ENCODE measurements at places on chromosomes 3 and 15.

DNA sequence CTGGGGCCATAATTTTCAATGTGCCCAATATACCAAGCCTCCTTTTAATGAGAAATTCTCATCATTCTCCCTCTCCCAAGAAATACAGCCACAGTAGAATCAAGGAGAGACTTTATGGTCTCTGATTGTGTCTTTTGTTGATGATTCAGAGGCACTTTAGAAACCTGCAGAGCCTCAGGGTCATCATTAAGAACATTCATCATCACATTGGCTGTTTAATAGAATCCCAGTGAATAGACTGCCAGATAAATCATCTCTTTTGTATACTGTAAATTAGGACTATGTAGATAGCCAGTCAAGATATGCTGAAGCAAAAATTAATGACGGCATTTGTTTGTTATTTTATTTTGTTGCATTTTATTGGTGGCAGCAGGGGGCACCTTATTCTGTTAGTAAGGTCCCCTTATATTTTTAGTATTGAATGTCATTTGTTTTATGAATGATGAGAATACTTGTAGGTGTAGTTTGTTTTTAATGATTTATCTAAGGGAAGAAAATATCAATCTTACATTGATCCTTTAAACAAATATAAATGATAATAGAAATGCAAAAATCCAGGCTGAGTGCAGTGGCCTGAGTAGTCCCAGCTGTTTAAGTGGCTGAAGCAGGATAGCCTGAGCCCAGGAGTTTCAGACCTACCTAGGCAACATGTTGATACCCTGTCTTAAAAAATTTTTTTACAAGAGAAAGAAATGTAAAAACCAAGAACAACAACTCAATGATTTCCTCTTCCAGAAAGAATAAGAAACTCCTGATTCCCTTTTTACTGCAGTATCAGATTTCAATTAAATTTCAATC lies 138.8 kb downstream of the ZBBX start:
- DNase-seq = no peak

DNA sequence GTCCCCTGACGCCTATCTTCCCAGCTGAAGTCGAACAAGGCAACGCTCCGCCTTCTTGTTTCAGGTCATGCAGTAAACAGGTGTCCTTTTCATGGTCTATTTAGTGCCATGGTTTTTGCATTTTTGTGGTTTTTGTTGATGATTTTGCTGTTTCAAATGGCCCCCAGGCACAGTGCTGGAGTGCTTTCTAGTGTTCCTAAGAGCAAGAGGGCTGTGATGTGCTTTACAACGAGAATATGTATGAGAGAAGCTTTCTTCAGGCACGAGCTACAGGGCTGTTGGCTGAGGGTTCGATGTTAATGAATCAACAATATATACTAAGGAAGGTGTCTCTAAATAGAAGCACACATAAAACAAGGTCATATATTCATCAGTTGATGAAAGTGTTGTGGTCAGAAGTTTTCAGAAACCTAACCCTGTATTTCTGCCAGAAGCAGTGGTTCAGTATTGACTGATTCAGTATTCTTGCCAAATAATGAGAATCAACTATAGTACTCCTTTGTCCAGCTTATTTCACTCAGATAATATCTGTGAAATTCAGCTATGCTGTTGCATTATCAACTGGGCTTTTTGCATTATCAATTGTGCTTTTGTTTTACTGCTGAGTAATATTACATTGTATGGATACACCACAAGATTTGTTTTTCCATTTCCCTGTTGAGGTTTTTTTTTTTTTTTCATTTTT lies 18.5 kb downstream of the LIMD1 start:
- no peak for DNase-seq

GRCh38 chr3:143158014-143158988 lies 38.7 kb downstream of the CHST2 start:
- no peak for DNase-seq

- no peak for DNase-seq
Measured at GRCh38 chr3:134326760-134327593, 47.3 kb downstream of the AMOTL2 start.

GRCh38 chr3:157109267-157110141 lies 50.4 kb downstream of the CCNL1 start:
- DNase-seq = no peak

GRCh38 chr3:116020495-116020894 lies 397.2 kb downstream of the GAP43 start:
- DNase-seq = no peak

- no peak for DNase-seq
Measured at GRCh38 chr15:92009162-92009561, 155.7 kb downstream of the SLCO3A1 start.

GRCh38 chr3:194661374-194661773 lies 10.6 kb downstream of the LSG1 start:
- DNase-seq = no peak

DNA sequence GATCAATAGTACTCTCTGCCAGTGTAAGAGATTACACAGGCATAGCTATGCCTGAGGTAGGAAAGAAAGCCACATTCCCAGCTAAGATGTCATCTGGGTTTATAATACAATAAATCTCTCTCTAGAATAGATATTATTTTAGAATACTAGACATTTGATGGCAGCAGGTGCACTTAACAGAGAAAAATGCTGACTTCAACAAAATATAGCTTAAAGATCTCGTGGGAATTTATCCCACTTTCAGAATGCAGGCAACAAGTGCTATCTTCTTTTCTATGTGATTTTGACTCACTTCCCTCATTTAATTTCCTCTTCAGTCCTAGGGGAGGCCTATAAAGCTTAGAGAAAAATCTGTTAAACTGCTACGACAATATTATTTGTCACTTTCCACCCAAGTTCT lies 60.9 kb upstream of the FSIP1 start:
- DNase-seq = no peak

DNA sequence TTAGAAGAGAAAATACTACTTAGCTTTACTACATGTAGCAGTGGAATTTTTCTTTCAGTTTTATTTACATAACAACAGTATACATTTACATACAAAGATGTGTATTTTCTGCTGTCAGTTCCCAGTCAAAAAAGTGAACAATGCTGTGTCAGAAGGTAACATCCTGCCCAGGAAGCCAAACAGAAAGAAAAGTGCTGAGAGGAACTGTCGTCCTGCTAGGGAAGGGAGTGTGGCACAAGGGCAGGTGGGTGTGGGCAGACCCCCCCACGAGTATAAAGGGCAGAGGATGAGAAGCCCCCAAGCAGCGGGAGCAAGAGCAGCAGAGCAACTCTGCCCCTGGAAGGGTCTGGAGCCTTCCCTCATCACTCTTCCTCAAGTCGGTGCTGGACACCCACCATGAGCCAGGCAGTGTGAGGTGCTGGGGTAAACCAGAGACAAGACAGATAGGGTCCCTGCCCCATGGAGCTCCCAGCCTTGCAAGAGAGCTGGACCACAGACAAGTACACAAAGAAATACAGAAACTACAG lies 39.7 kb downstream of the TBC1D2B start:
- DNase-seq = no peak

DNA sequence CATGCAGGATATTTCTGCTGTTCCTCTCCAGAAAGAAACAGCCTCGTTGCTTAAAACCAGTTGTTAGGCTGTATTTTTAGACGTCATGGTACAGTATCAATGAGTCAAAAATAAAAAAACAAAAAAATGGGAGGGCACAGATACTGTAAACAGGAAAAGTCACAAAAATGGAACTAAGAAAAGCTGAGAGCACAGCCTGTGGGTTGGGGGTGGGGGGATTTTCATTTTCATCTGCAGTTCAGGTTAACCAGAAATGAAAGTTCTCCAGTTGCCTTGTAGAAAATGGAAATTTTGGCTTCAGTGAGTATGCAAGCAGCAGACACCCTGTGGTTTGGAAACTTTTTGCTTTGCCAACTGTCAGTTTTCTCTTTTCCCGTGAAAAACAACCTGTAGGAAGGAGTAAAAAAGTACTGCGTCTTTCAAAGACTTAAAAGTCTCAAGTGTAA lies 59.0 kb downstream of the FRMD4B start:
- DNase-seq = peak; percentile 13

DNA sequence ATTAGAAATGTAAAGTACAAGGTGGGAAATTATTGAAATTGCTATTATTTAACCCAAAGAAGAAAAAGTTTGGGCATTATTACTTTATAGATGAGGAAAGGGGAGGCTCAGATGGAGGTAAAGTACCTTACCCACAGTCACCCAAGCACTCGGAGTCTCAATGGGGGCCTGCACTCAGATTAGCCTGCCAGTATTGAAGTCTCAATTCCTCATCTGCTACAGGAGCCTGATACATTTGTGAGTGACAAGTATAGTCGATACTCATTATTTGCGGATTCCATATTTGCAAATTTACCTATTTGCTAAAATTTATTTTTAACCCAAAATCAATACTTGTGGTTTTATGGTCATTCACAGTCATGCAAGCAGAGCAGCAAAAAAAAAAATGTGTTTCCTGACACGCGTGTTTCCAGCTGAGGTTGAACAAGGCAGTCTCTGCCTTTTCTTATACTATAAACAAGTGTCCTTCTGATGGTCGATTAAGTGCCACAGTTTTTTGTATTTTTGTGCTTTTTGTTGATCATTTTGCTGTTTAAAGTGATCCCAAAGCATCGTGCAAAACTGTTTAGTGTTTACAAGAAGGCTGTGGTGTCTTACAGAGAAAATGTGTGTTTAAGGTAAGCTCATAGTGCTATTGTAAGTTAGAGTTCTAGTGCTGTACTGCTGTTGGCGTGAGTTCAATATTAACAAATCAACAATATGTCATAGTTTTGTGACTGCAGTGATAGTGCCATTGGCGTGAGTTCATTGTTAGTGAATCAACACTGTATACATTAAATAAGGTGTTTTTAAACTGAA lies 48.0 kb downstream of the ARHGEF26 start:
- DNase-seq = no peak

- no peak for DNase-seq
Measured at GRCh38 chr3:148343416-148343815, 354.3 kb upstream of the AGTR1 start.

DNA sequence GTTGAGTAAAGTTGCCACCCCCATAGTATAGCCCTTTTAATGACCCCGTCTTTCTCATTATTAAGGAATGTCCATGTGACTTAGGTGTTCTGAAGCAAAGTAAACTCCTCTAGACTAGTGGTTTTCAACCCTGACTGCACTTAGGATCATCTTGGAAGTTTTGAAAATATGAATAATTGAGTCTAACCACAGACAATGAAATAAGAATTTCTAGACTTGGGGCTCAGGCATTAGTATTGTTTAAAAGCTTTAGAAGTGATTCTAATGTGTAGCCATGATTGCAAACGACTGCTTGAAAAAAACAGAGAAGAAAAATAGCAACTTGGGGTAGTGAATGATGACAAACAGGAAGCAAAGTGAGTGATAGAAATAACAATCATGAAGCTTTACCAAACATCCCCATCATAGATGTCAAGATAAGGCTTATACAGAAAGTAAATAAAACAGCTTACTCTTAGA lies 35.0 kb downstream of the ALCAM start:
- no peak for DNase-seq

DNA sequence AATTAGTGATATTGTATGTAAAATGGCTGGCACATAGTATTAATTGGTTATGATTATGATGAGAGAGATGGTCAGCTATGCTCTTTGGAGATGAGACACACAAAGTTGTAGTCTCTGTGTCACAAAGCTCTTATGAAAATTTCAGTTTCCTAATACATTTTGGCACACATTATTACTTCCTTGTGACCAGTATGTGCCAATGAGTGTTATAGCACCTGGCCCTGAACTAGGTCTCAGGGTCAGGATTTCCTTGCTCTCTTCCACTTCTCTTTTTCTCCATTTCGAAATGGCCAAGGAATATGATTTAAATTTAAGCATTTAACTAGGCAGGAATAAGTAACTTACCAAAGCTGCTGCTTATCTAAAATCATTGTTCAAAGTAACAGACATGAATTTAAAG lies 28.0 kb downstream of the TIPARP start:
- no peak for DNase-seq

GRCh38 chr15:56165234-56165633 lies 78.4 kb downstream of the RFX7 start:
- DNase-seq = no peak

GRCh38 chr3:106473576-106474475 lies 605.0 kb upstream of the CBLB start:
- DNase-seq = no peak

GRCh38 chr15:45199136-45199810 lies 11.5 kb upstream of the SHF start:
- DNase-seq = no peak

DNA sequence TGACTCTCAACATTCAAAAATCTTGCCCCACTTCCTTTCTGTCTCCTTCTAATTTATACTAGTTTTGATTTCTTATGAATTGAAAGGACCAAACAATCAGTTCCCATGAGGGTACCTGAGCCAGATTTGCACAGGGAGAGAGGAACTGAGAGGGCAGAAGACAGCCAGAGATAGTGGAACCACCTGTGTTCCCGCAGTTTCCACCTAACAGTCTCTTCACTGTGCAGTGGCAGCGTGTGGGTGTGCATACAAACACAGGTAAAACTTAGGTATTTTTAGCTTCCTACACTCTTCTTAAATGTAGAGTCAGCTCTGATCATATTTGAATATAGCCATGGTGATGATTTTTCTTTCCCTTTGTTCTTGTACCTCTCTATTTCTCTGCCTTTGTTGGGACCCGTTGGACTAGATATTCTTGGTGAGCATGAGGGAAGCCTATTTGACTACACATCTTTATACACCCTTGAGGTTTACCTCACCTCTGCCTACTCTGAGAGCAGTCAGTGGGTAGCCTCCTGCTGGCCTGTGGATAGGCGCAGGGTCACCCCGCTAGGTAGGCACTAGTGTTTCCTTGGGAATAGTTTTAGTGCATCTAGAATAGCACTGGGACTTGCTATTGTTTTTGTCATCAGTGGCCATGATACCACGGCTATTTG lies 58.8 kb downstream of the MAP3K13 start:
- no peak for DNase-seq

DNA sequence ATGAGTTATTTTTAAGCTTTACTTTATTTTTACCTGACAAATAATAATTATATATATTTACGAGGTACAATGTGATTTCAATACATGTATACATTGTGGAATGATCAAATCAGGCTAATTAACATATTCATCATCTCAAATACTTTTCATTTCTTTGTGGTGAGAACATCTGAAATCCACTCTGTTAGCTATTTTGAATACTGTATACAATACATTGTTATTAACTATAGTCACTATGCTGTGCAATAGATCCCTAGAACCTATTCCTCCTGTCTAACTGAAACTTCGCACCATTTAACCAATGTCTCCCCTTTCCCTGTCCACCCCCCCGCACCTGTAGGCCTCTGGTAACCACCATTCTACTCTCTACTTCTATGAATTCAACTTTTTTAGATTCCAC lies 7.9 kb upstream of the SPPL2A start:
- DNase-seq = no peak

GRCh38 chr3:85662462-85662861 lies 703.7 kb downstream of the CADM2 start:
- no peak for DNase-seq

- no peak for DNase-seq
Measured at GRCh38 chr15:36755341-36756000, 176.0 kb downstream of the CDIN1 start.
